Lower lobe of right lung (tissue), 2 donors: ENCODE measurements at places on chromosomes 16 and 17. TPM values are rescaled to one million over a fixed set of nuclear protein-coding genes. Genes with fewer than 3 reads are reported as not detected.

The GRAPL gene
- total RNA-seq = 10.8 TPM

The THUMPD1 gene
- 41.3 TPM for total RNA-seq

The EDC4 gene
- total RNA-seq = 51.2 TPM

The HOXB2 gene
- total RNA-seq = 5.6 TPM

The P2RX1 gene
- total RNA-seq = 8.7 TPM

The ENPP7 gene
- 0.18 TPM for total RNA-seq

The EVPL gene
- total RNA-seq = 36.8 TPM

The RUNDC3A gene
- total RNA-seq = 0.38 TPM

- no peak overlapping the region for H3K4me3 ChIP-seq
- no peaks in the 10 kb centered on the region for H3K27me3 ChIP-seq
- no peak for DNase-seq
- H3K27ac ChIP-seq = no peak overlapping the region
- H3K4me1 ChIP-seq = no peaks in the 10 kb centered on the region
These were observed 159.9 kb downstream of the AXIN2 start for GRCh38 chr17:65401561-65401960.

GRCh38 chr17:8038954-8039610, at the start of gene ALOX15B:
Gene ALOX15B (plus strand): TSS chr17:8039059. CDS start chr17:8039156, 97 bp downstream.
- H3K27ac ChIP-seq = peak within 1 kb of the TSS; percentile 80
- H3K27me3 ChIP-seq = peaks cover 27% of the 10 kb centered on the region
- DNase-seq = peak; percentile 84
- H3K4me3 ChIP-seq = peak within 1 kb of the TSS; percentile 53
- H3K36me3 ChIP-seq = no peaks in the 10 kb centered on the region

DNA sequence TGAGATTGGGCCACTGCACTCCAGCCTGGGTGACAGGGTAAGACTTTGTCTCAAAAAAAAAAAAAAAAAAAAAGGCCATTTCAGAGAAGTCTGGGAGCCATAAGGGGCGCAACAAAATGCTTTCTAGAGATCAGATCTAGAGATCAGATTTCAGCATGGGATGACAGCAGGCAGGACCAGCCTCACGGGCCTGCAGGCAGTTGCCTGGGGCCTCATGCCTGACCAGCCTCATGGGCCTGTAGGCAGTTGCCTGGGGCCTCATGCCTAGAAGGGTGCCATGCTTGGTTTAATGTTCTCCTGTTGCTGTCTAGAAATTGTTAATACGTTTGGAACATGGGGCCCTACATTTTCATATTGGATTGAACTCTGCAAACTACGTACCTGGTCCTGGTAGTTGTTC, 59.4 kb downstream of the MARF1 start:
- H3K36me3 ChIP-seq = peaks cover 31% of the 10 kb centered on the region
- no peak overlapping the region for H3K4me3 ChIP-seq
- H3K27ac ChIP-seq = no peak overlapping the region
- DNase-seq = no peak
- H3K27me3 ChIP-seq = no peaks in the 10 kb centered on the region
- H3K4me1 ChIP-seq = peaks cover 3% of the 10 kb centered on the region

- H3K36me3 ChIP-seq = no peaks in the 10 kb centered on the region
- no peak for DNase-seq
- no peak overlapping the region for H3K4me3 ChIP-seq
These were observed 40.9 kb downstream of the COX4I1 start for GRCh38 chr16:85840395-85840794.

DNA sequence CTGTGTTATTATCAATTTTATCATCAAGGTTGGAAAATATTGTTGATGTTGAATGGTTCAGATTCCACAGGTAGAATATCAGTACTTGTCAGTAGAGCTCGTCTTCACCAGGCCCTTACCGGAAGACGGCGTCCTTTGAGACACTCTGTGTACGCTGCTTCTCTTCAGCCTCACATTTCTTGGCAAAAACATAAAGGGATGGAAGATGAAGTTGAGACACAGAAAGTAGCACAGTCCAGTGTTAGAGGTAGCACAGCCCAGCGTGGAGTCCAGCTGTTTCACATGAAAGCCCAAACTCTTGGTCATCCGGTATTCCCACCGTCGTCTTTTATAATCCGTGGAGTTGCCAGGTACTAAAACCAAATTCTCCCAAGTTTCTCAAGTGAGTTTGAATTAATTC, 30.4 kb downstream of the ATP2C2 start:
- no peak for DNase-seq
- H3K4me3 ChIP-seq = no peak overlapping the region
- H3K27me3 ChIP-seq = no peaks in the 10 kb centered on the region
- H3K36me3 ChIP-seq = no peaks in the 10 kb centered on the region
- H3K4me1 ChIP-seq = no peaks in the 10 kb centered on the region

- no peak overlapping the region for H3K27ac ChIP-seq
- peaks cover 64% of the 10 kb centered on the region for H3K36me3 ChIP-seq
These were observed 17.3 kb downstream of the COG1 start for GRCh38 chr17:73210002-73210678.

DNA sequence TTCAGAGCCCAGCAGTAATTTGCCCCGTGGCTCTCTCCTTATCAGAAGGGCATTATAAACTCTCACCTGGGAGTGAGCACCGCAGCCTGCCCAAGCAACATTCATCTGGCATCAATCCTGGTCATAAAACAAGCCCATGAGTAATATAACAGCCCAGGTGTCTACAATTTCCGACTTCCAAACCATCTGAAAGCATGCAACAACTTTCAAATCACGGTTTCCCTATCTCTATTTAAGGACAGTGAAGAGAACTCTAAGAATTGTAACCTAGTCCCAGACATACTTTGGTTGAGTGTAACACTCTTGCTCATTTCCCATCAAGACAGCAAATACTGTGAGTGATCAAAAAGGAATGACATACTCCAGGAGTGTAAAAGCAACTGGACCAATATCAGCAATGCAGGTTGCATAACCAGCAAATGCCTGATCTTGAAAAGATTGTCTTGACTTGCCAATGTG, 487.4 kb upstream of the SOX9 start:
- H3K36me3 ChIP-seq = no peaks in the 10 kb centered on the region
- no peak overlapping the region for H3K4me3 ChIP-seq
- H3K27me3 ChIP-seq = no peaks in the 10 kb centered on the region

GRCh38 chr16:49280841-49281371, 732 bp downstream of the CBLN1 start:
- no peak overlapping the region for H3K27ac ChIP-seq
- peaks cover 90% of the 10 kb centered on the region for H3K27me3 ChIP-seq
- H3K4me3 ChIP-seq = peak overlapping the region; percentile 42

DNA sequence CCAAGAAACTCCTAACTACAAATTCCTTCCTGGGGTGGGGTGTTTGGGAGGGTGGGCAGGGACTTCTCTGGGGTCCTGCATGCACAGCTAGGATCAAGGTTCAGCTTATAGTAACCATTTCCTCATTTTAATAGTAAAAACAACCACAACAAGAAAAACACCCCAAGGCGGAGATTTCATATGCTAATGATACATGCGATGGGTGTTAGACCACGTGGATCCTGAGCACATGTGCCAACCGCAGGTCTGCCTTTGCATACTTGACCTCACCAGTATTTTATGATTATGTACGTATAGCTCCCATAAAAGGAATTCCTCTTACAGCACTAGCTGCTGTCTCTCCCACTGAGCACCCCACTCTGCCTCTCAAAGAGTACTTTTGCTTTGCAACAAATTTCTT, 1.9 kb downstream of the KRTAP4-11 start:
- H3K27me3 ChIP-seq = peaks cover 8% of the 10 kb centered on the region
- no peak for DNase-seq
- no peaks in the 10 kb centered on the region for H3K4me1 ChIP-seq
- no peaks in the 10 kb centered on the region for H3K36me3 ChIP-seq
- no peak overlapping the region for H3K27ac ChIP-seq
- H3K4me3 ChIP-seq = no peak overlapping the region

GRCh38 chr17:72365857-72366414, 245.1 kb downstream of the SOX9 start:
- H3K27me3 ChIP-seq = peaks cover 12% of the 10 kb centered on the region
- no peak overlapping the region for H3K27ac ChIP-seq
- no peak overlapping the region for H3K4me3 ChIP-seq
- DNase-seq = no peak
- no peaks in the 10 kb centered on the region for H3K36me3 ChIP-seq

DNA sequence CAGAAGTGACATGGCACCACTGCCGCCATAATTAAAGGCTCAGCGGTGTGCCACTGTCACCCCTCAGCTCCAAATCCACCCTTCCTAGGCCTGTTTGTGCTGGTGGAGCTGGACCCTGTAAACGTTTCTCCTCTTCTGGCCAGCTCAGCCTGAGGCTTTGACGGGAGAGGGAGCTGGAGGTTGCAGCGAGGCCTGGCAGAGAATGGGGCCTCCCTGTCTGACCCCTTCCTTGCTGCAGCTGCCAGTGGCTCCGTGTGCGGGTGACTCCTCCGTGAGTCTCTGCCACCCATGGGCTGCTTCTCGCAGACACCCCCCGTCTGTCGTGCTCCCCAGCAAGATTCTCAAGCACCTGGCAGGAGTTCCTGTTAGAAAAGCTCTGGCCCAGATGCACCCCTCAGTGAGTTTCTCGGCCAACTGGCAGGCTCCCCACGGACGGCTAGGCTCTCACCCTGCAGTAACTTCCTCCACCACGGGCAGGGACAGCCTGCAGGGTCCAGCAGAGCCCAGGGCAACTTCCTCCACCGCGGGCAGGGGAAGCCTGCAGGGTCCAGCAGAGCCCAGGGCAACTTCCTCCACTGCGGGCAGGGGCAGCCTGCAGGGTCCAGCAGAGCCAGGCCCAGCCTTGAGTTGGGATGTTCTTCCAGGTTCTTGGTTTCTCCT, 4.7 kb upstream of the CHMP6 start:
- no peak overlapping the region for H3K4me3 ChIP-seq
- H3K27me3 ChIP-seq = peaks cover 1% of the 10 kb centered on the region
- DNase-seq = peak; percentile 66
- H3K4me1 ChIP-seq = peaks cover 23% of the 10 kb centered on the region
- H3K36me3 ChIP-seq = no peaks in the 10 kb centered on the region

DNA sequence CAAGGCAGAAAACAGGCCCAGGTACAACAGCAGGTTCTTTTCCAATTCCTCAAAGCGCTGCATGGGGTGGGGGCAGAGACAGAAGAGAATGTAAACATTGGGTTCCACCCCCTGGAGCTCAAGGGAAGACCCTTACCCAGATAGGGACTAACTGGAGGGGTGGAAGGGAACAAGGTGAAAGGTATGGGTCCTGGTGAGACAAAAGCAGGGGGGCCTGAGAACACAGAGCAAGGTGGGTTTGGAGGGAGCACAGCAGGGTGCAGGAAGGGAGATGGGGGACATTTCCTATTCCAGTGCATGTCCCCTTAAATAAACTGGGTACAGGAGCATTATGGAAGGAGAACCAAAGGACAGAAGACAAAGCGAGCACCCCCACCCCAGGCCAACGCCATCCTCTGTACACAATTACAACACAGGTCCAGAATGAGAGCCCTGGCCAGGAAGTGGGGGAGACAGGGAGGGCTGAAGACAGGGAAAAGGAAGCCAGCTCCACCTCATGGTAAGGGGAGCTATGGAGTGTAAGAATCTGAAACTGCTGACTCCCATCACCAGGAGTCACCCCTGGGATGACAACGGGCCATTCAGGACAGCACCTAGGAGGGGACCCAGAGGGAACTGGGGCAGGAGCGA, 2.1 kb upstream of the CD2BP2 start:
- H3K4me1 ChIP-seq = peaks cover 35% of the 10 kb centered on the region
- no peak overlapping the region for H3K4me3 ChIP-seq
- peaks cover 61% of the 10 kb centered on the region for H3K36me3 ChIP-seq
- DNase-seq = no peak

- H3K4me1 ChIP-seq = peaks cover 15% of the 10 kb centered on the region
- H3K27ac ChIP-seq = peak overlapping the region; percentile 56
- no peaks in the 10 kb centered on the region for H3K27me3 ChIP-seq
- DNase-seq = peak; percentile 72
These were observed 15.0 kb downstream of the HASPIN start for GRCh38 chr17:3738562-3739295.

DNA sequence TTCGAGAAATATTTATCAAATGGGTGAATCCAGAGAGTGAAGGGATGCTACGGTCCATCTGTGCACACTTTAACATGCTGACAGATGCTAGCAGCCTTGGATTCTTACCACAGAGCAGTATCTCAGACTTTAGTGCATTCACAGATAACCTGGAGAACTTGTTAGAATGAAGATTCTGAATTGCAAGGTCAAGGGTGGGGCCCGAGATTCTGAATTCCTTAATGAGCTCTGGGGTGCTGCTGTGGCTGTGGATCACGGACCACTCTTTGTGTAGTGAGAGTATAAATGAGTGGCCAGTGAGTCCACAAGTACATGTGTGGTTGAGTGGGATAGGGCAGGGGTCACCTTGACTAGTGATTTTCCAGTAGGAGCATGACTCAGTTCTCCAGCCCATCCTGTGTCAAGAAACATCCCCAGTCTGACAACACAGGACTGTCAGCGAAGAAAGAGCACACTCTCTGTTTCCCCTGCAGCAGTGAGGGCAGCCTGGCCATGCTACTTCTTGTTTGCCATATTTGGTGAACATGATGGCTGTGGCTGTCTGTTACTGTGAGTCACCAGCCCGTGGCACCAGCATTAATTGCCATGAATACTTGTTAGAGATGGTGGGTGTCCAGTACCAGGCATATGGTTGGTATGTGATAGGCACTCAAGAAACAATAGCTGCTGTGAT, 13.0 kb upstream of the SALL1 start:
- DNase-seq = no peak
- H3K4me3 ChIP-seq = no peak overlapping the region
- H3K27me3 ChIP-seq = peaks cover 23% of the 10 kb centered on the region
- no peak overlapping the region for H3K27ac ChIP-seq

DNA sequence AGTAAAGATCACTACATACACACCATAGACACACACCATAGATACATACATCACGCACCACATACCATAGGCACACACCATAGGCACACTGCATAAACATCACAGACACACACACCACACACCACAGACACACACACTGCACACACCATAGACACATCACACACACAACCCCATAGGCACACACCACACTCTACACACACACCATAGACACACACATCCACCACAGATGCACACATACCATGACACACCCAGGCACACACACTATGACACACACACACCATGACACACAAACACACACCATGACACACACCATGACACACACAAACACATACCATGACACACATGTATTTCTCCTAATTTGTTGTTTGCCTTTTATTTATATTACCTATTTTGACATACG, 14.1 kb downstream of the TBC1D16 start:
- no peak for DNase-seq
- H3K36me3 ChIP-seq = no peaks in the 10 kb centered on the region
- H3K4me3 ChIP-seq = no peak overlapping the region

GRCh38 chr17:17752089-17752820, 71.0 kb downstream of the RAI1 start:
- H3K27ac ChIP-seq = peak overlapping the region; percentile 88
- DNase-seq = peak; percentile 97
- H3K4me3 ChIP-seq = peak overlapping the region; percentile 57
- no peaks in the 10 kb centered on the region for H3K27me3 ChIP-seq
- H3K36me3 ChIP-seq = no peaks in the 10 kb centered on the region

GRCh38 chr17:72338847-72339790, 218.3 kb downstream of the SOX9 start:
- peaks cover 13% of the 10 kb centered on the region for H3K4me1 ChIP-seq
- peaks cover 27% of the 10 kb centered on the region for H3K27me3 ChIP-seq
- no peak overlapping the region for H3K4me3 ChIP-seq
- H3K36me3 ChIP-seq = no peaks in the 10 kb centered on the region
- no peak overlapping the region for H3K27ac ChIP-seq
- DNase-seq = no peak
